ENCODE measurements at places on chromosomes 4 and X. TPM values are rescaled to one million over a fixed set of nuclear protein-coding genes. Genes with fewer than 3 reads are reported as not detected.

- no peaks in the 10 kb centered on the region for H3K36me3 ChIP-seq
- no peaks in the 10 kb centered on the region for H3K27me3 ChIP-seq
- no peak for DNase-seq
- peaks cover 10% of the 10 kb centered on the region for H3K4me1 ChIP-seq
- H3K4me3 ChIP-seq = no peak overlapping the region
These were observed 101.9 kb downstream of the EFNB1 start for GRCh38 chrX:68930542-68931317.

GRCh38 chr4:6576512-6576911, 1.5 kb downstream of the MAN2B2 start:
- no peak overlapping the region for H3K4me3 ChIP-seq
- no peak overlapping the region for H3K27ac ChIP-seq
- peaks cover 17% of the 10 kb centered on the region for H3K4me1 ChIP-seq
- no peaks in the 10 kb centered on the region for H3K27me3 ChIP-seq

DNA sequence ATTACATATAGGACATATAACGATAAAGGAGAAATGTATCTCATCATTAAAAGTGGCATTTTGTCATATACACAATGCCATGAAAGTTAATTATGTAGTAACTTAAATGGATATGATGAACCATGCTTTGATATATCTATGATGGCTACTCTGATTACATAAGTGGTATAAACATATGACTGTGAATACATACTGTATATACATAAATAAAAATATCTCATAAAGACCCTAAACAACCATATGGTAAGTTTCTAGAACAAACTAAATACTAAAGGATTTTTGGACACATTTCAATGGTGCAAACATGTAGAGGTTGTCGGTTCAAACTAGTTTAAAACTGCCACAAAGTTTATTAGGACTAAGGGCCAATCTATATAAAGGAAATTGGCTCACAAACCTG, 849.6 kb upstream of the INTU start:
- no peaks in the 10 kb centered on the region for H3K4me1 ChIP-seq
- H3K36me3 ChIP-seq = no peaks in the 10 kb centered on the region
- H3K27me3 ChIP-seq = no peaks in the 10 kb centered on the region
- no peak for DNase-seq
- no peak overlapping the region for H3K27ac ChIP-seq

DNA sequence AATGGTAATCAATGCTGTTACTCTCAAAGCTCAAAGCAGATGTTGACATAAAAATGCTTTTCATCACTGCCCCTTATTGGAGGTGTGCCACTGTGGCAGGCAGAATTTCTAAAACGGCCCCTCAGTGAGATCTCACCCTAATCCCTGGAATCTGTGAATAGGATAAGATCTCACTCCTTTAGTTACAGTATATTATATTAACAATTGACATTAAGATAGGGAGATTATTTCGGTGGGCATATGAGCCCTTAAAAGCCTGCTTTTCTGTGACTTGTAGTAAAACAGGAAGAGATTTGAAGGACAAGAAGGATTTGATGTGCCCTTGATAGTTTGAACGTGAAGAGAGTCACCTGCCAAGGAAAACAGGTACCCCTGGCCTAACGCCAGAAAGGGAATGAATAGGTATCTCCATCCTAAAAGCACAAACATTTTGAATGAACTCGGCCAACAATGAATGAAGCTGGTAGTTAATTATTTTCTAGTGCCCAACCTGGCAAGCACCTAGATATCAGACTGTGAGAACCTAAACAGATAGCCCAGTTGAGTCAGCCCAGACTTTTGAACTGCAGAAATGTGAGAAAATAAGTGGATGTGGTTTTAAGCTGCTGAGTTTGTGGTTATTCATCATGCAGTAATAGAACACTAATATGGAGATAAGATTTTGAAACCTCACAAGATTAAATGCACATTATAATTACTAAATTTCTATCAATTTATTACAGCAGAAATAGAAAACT, 881.6 kb downstream of the PCDH18 start:
- no peak overlapping the region for H3K4me3 ChIP-seq
- no peak overlapping the region for H3K27ac ChIP-seq
- no peak for DNase-seq
- H3K36me3 ChIP-seq = no peaks in the 10 kb centered on the region

DNA sequence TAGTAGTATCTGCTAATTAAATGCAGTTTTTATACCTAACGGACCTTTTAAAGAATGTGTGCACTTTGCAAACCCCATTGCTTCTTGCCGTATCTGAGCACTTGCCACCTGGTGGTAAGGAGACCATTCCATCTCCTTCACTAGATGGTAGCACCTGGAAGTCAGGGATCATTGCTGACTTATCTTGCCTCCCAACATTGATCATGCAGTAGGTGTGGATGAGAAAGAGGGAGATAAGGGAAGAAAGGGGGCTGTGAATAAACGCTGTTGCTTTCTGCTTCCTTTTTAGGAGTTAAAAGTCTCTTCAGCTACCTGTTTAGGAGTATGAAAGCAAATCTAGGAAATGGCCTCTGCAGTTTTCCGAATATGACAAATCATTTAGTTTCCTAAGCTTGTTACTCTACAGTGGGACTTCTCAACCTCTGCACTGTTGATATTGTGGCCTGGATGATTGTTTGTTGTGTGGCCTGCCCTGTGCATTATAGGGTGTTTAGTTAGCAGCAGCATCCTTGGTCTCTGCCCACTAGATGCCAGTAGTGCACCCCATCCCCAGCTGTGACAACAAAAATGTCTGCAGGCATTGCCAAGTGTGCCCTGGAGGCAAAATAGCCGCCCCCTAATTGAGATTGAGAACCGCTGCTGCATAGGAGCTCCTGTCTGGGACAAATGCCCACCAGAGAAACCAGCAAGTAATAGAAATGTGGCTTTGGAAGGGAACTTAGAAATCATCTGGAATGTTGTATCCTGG, 38.8 kb downstream of the GAB1 start:
- H3K4me3 ChIP-seq = no peak overlapping the region
- H3K36me3 ChIP-seq = no peaks in the 10 kb centered on the region
- H3K27ac ChIP-seq = peak overlapping the region; percentile 79
- no peak for DNase-seq
- peaks cover 87% of the 10 kb centered on the region for H3K4me1 ChIP-seq

DNA sequence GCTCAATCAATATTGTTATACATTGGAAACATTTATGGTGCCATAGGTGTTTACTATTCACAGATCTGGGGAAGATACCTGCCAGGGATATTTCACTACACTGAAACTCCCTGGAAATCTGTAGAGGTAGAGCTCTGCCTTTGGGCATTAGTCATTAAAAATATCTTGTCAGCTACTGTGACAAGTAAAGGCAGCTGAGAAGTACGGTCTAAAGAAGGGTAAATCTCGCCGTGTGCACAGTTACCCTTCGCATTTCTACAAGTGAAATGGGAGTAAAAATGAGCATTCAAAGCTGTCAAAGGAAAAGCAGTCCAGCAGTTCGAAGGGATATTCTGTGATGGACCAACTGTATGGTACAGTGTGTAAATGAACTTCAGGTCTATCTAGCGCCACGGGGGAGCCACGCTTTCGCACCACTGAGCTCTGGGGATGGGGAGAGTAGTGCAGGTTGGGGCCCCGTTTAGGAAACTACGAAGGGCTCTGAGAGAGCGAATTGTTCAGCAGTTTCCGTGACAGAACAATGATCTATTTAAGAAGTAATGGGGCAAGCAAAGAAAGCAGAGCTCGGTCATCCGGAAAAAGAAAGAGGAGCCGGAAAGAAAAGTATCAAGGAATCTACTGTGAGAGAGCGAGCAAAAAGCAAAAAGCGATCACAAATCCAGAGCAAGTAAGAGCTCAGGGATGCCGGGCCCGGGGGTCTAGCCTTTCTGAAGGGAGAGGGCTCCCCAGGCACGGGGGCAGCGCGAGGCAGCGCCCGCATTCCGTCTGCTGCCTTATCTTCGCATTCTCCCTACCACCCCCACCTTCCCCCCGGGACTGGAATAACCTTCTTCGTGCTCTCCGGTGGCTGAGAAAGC, 646 bp downstream of the TIGD4 start:
- DNase-seq = peak; percentile 66
- H3K4me1 ChIP-seq = no peaks in the 10 kb centered on the region
- peak overlapping the region; percentile 94 for H3K27ac ChIP-seq
- H3K36me3 ChIP-seq = no peaks in the 10 kb centered on the region
- peak overlapping the region; percentile 89 for H3K4me3 ChIP-seq

- no peak for DNase-seq
- no peak overlapping the region for H3K4me3 ChIP-seq
- no peaks in the 10 kb centered on the region for H3K36me3 ChIP-seq
- no peaks in the 10 kb centered on the region for H3K4me1 ChIP-seq
- no peak overlapping the region for H3K27ac ChIP-seq
- no peaks in the 10 kb centered on the region for H3K27me3 ChIP-seq
These were observed 145.4 kb upstream of the PLAC1 start for GRCh38 chrX:134803551-134804183.

GRCh38 chr4:117068120-117068519, 17.3 kb downstream of the TRAM1L1 start:
- H3K4me3 ChIP-seq = no peak overlapping the region
- DNase-seq = no peak
- H3K4me1 ChIP-seq = no peaks in the 10 kb centered on the region

DNA sequence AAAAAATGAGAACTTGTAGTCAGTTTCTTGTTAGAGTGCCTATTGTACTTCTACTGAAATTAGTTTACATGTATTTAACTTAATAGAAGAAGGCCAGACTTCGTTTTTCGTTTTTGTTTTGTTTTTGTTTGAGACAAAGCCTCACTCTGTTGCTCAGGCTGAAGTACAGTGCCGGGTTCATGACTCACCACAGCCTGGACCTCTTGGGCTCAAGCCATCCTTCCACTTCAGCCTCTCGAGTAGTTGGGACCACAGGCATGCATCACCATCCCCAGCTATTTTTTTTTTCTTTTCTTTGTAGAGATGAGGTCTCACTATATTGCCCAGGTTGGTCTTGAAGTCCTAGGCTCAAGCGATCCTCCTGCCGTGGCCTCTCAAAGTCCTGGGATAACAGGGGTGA, 793.9 kb downstream of the ADGRL3 start:
- no peak for DNase-seq
- no peaks in the 10 kb centered on the region for H3K36me3 ChIP-seq
- H3K4me3 ChIP-seq = no peak overlapping the region

DNA sequence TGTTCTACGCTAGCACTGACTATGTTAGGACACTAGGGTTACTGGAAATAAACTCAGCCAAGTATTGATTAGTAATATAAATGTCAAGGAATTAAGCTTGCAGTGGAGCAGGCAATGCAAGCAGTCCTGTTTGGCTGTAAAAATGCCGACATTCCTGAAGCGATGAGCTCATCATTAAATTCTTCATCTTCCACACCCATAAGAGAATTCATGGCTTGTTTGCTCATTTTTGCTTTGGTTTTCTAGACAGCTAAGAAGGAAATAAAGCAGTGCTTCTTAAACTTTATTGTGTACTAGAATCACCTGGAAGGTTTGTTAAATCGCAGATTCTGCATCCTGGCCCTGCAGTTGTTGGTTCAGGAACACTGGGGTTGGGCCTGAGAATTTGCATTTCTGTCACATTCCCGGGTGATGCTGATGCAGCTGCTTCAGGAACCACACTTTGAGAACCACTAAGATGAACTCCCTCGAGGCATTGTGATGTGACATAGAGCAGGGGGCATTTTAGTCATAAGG, 17.8 kb downstream of the ANXA3 start:
- H3K27ac ChIP-seq = peak overlapping the region; percentile 79
- H3K27me3 ChIP-seq = no peaks in the 10 kb centered on the region
- no peak overlapping the region for H3K4me3 ChIP-seq
- DNase-seq = no peak
- H3K36me3 ChIP-seq = no peaks in the 10 kb centered on the region

- no peaks in the 10 kb centered on the region for H3K27me3 ChIP-seq
- no peaks in the 10 kb centered on the region for H3K36me3 ChIP-seq
- H3K4me3 ChIP-seq = peak overlapping the region; percentile 4
These were observed 1.6 kb upstream of the IDUA start for GRCh38 chr4:985123-985830.

- no peak for DNase-seq
- H3K27me3 ChIP-seq = no peaks in the 10 kb centered on the region
- H3K4me1 ChIP-seq = no peaks in the 10 kb centered on the region
These were observed 3.6 kb downstream of the LINC00632 start for GRCh38 chrX:140713174-140713539.

DNA sequence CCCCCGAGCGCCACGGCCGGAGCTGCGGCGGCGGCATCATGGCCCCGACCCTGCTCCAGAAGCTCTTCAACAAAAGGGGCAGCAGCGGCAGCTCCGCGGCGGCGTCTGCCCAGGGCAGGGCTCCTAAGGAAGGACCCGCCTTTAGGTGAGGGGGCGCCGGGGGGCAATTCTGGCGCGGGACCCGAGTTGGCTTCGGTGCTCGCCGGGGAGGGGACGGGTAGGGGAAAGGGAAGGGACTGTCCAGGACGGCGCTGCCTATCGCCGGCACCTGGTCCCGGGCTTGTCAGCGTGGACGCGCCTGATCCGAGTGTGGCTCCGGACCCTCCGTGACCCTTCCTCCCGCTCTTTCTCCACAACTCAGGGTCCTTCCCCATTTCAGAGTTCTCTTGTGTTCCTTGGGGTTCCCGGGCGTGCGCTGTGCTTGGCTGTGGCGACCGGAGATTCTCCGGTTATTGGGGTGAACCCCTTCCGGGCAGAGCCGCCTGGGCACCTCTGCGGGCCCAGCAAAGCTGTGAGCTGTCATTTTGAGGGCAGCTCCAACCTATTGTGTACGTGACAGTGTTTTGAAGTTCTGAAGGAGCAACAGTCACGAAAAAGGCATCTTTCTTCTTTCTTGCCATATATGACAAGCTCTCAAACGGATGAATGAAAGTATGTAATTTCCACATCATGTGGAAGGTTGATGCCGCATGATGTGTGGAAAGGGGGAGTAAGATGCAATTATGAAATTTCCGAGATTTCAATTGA, 522 bp downstream of the FNIP2 start:
- H3K27ac ChIP-seq = peak overlapping the region; percentile 93
- DNase-seq = peak; percentile 77
- H3K27me3 ChIP-seq = no peaks in the 10 kb centered on the region
- peaks cover 33% of the 10 kb centered on the region for H3K4me1 ChIP-seq
- H3K4me3 ChIP-seq = peak overlapping the region; percentile 90

ETDA gene
- total RNA-seq = not detected

GYG2 gene
- 5.0 TPM for total RNA-seq

FHIP1A gene
- total RNA-seq = 2.2 TPM

AR gene
- total RNA-seq = 7.8 TPM

GAB1 gene
- total RNA-seq = 59.2 TPM

POU3F4 gene
- not detected for total RNA-seq

HAND2 gene
- 224 TPM for total RNA-seq

CRMP1 gene
- total RNA-seq = 5.0 TPM

USP38 gene
- total RNA-seq = 16.3 TPM

NSG1 gene
- total RNA-seq = 2.3 TPM

PPM1K gene
- total RNA-seq = 16.8 TPM

IL21 gene
- not detected for total RNA-seq

All from sigmoid colon (tissue), 7 donors.